Pericardium fibroblast (primary cell): ENCODE measurements at places on chromosomes 11 and 22. TPM values are rescaled to one million over a fixed set of nuclear protein-coding genes. Genes with fewer than 3 reads are reported as not detected.

HSPB2 gene
- 0.23 and 1.2 TPM in 2 replicates for total RNA-seq

SERGEF gene
- 13.0 and 15.4 TPM in 2 replicates for total RNA-seq

AIFM3 gene
- total RNA-seq = 0.17 and 1.1 TPM in 2 replicates

FREY1 gene
- total RNA-seq = 0.23 TPM in 1 of 2 replicates, not detected in the other

NUDT8 gene
- total RNA-seq = 10.0 and 19.4 TPM in 2 replicates

GGTLC2 gene
- not detected in 2 replicates for total RNA-seq

DDX25 gene
- 0.09 TPM in 1 of 2 replicates, not detected in the other for total RNA-seq

OR5T3 gene
- total RNA-seq = not detected in 2 replicates

GAB4 gene
- total RNA-seq = not detected in 2 replicates

OMP gene
- not detected in 2 replicates for total RNA-seq

NFAM1 gene
- total RNA-seq = not detected in 2 replicates

TIGD3 gene
- 0.12 TPM in 1 of 2 replicates, not detected in the other for total RNA-seq

MMP12 gene
- not detected in 2 replicates for total RNA-seq
